SHP77 treated with DMSO at 0.1 percent for 48 hours (cell line): ENCODE measurements at places on chromosomes 4 and X.

GRCh38 chr4:87270144-87270543, 49.7 kb upstream of the KLHL8 start:
- DNase-seq: peak; percentile 42

- no peak for DNase-seq
Observed at GRCh38 chr4:142535009-142535408, 311.1 kb downstream of the INPP4B start.

DNA sequence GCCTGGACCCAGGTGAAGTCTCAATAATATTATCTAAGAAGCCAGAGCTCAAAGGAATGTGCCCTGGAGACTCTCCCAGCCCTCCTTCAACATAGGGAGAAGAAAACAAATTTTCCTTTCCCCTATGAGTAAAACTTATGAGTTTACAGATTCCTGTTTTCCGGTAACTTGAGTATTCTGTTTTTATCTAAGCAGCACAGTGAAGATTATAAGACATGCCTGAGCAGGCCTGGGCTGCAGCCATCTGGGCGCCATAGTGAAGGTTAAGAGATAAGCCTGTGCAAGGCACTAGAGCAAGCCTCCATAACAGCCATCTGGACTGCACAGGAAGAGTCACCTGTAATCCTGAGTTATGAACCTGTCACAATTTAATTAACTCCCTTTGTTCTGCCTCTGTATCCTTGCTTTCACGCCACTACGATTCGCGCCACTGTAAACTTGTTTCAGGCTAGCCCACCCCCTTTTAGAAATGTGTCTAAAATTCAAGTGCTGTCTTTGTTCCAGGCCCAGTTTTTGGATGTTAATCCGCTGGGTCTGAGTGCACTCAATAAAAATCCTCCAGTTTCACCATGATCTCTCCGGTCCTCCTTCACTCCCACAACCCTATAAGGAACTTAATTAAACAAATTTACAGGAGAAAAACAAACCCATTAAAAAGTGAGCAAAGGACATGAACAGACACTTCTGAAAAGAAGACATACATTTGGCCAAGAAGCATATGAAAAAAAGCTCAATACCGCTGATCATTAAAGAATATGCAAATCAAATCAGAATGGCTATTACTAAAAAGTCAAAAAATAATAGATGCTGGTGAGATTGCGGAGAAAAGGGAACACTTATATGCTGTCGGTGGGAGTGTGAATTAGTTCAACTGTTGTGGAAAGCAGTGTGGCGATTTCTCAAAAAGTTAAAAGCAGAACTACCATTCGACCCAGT, 189.5 kb downstream of the APBB2 start:
- DNase-seq: no peak

GRCh38 chr4:6420036-6420435, 52.4 kb downstream of the PPP2R2C start:
- no peak for DNase-seq

DNA sequence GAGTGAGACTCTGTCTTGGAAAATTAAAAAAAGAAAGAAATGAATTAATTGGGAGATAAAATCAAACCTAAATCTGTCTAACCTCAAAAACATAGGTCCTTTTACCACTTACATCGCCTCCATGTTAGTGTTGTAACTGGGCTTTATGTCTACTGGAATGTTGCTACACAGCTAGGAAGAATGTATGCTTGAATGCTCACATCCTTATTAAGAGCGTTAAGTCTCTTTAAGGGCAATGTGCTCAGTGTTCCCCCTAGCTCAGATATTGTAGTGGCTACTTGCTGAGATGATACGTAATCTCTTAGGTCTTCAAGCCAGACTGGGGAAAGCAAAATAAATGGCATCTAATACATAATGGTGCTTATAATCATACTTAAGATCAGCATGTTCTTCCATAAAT, 1072.8 kb downstream of the PDHA2 start:
- DNase-seq: no peak

GRCh38 chrX:153516073-153516472, 1.4 kb upstream of the ATP2B3 start:
- no peak for DNase-seq

DNA sequence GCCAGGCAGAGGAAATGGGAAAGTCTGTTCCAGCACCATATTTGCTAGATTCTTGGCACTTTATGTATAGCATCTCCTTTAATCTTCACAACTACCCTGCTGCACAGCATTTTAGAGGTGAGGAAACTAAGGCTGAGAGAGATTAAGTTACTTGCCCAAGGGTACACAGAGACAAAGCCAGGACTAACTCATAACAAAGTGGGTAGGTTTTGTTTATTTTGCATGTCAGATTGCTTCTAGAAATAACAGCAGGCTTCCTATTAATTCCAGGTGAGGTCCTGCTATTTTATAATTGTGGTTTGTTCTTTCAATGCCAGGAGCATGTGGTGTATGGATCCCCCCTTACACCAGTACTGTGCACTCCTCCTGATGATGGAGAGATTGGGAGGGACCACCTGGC, 15.0 kb downstream of the TCEANC start:
- no peak for DNase-seq

- DNase-seq: no peak
Observed at GRCh38 chr4:107956011-107956410, 24.7 kb downstream of the CYP2U1 start.

- no peak for DNase-seq
Observed at GRCh38 chr4:121227341-121227792, 63.2 kb upstream of the TNIP3 start.

DNA sequence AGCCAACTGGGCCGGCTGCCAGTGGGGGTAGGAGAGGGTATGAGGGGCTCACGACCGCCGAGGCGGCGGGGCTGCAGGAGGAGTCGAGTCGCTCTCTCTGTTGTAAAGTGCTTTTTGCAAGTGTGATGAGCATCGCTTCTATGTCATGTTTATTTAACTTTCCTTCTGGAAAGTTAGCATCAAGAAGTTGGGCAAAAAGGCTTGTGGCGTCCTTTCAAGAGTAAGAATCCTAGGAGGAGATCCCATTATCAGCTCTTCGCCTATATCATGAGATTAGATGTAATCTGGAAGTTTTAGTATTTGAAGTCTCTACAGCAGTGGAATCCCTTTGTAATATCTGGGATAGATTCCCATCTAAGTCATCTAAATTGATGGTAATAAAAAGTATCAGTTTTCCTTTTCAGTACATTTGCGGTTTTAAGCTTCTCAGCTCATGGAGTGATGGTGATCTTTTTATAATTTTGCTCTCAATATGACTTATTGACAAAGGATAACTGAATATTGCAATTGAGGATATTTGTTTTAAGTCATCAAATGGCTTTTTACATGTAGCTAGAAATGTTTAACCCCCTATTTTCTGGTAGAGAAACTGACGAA, 1.7 kb downstream of the GALNT7 start:
- no peak for DNase-seq

GRCh38 chrX:15298201-15298600, 17.2 kb downstream of the ASB11 start:
- no peak for DNase-seq

- DNase-seq: no peak
Observed at GRCh38 chr4:7938266-7938608, 1.4 kb downstream of the AFAP1 start.

DNA sequence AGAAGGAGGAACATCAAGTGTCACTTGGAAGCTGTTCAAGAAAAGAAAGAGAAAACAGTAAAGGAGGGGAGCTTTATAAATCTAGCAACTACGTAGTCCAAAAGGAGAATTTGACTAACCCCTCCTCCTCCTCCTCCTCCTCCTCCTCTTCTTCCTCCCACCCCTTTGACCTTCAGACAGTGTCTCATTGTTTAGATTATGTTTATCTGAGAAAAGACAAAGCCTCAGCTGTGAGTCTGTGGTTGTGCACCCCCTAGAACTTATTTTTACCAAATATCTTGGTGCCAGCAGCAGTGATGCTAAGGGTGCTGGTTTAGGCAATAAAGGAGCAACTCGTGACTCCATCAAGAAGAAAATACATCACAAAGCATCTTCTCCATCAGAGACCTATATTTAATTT, 68.9 kb upstream of the BMP2K start:
- DNase-seq: no peak

DNA sequence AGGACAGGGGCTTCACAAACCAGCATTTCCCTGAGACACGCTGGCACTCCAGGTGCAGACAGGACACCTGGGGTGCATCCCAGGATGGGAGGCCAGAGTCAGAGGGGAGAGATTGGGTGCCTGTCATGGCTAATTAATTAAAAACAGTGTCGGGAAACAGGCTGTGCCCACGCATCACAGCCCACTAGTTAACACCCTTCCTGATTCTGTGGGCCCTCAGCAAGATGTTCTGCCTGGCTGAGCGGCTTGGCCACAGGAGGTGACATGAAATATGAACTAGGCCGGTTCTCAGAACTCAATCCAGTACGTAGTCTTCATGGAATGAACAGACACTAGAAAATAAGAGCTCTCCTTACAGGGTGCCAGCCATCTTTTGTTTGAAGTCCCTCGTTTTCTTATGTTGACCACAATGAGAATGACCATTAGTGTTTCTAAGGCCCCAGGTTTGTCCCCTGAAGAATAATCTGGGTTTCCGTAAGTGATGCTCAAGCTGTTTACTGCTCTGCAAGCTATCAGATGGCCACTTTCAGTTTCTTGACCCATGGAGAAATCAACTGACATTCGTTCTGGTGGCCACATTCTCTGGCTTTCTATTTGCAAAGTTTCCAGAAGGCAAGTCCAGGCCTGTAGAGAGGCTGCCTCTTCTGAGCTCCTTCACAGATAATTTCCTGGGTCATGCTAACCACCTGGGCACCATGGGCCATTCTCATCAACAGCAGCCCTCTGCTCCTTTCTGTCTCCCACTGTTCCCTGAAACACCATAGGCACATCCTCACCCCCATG, 72.3 kb downstream of the SLC34A2 start:
- no peak for DNase-seq

- no peak for DNase-seq
Observed at GRCh38 chrX:6574762-6575161, 39.8 kb upstream of the VCX3A start.

DNA sequence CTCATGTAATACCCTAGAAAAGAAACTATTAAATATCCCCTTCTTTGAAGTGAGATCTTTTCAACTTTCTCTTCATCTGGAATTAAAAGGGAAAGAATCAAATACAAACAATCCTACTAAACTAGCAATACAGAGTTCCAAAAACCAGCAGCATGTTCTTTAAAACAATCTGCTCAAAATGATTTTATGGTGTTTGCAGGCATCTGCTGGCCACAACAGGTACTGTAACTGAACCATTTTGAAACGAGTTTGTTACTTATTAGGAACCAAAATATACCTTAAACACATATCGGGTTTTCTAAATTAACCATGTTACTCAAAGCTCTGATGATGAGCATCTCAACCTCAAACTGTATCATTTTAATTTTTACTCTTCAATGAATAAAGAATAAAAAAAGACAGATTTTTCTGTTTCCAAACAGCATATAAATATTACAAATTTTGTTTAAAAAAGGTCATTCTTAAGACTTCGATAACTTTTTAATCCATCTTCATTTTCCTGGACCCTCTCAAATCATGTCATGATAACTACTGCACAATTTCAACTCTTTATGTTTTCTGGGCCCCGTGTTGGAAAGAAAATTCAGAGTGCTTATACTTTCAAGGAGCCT, 56.5 kb downstream of the ARAP2 start:
- no peak for DNase-seq

- DNase-seq: no peak
Observed at GRCh38 chrX:40117715-40118285, 20.0 kb upstream of the BCOR start.

DNA sequence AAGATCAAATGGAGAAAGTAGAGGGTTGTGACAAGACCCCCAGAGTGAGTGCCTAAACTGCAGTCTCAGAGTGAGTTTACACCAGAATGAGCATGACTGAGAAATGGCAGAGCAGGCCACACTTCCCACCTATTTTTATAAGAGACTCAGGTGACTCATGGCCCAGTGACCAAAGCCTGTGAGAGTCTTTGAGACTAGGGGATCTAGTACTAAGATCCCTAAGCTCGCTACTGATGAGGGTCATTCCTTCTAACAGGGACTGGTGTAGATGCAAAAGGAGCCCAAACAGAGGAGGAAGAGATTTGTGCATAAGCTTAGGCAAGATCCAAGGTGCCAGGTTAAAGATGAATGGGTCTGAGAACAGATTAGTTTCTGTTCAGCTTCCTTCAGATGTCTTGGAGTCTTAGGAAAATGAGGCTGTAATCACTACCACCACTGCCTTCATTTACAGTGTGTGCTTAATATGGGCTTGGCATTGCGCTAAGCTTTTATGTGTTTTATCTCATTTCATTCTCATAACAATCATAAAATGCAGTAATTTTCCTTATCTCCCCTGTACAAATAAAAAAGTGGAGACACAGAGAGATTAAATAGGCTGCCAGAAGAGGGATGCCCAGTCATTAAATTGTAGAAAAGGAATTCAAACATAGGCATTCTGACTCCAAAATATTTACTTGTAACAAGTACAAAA, 62.8 kb downstream of the RWDD4 start:
- DNase-seq: no peak

GRCh38 chr4:168781926-168782325, 228.1 kb downstream of the CBR4 start:
- no peak for DNase-seq

DNA sequence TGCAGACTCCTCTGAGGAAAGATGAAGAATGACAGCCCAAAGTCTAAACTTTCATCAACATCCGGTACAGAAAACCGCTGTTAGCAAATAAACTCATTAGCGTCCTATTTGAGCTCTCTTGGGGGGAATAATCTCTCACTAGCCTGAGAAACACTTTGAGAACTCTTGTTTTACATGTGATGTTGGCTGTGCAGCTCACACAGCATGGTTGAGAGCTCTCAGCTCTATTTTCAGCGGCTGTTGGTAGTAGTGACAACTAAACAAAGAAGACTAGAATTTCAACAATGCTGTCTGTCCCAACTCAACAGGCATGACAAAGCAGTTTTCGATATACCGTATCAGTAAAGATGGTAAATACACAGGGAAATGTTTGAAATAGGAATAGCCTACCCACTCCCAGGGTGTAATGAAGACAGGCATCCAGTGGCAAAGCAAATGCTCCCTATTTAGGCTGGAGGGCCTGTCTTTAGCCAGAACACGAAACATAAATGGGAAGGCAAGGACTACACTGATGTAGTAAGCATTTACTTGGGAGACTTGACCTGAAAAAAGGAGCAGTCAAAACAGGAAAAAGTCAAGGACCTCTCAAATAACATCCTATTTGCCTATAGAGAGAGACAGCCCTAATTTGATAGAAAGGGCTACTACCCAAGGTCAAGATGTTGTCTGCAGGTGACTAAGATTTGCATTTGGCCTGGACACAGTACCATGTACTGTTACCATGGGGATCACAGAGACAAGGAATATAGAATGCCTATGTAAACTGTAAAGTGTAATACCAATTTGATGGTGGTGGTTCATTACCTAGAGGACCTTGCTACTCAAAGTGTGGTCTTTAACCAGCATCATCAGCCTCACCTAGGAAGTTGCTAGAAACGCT, 60.4 kb downstream of the PPEF2 start:
- DNase-seq: no peak
